Muscle of back (tissue), 13 donors: ENCODE measurements at places on chromosomes 2 and 18. TPM values are rescaled to one million over a fixed set of nuclear protein-coding genes. Genes with fewer than 3 reads are reported as not detected.

DNA sequence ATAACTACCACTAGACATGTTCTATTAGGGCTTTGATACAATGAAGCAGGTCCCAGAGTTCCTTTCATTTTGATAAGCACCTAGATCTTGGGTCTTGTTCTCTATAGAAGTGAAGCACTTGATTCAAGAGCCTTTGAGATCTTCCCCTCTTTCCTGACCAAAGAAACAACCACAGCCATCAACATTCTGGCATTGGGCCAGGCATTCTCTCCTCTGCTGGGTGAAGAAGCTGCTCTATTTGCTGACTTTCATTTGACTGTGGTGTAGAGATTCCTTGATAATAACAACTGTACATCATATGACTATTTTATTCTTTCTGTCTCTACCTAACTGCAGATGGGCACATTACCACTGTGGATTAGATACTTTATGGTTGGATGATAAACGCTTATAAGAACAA is 96.6 kb upstream of the LYPD1 start:
- no peak for DNase-seq

DNA sequence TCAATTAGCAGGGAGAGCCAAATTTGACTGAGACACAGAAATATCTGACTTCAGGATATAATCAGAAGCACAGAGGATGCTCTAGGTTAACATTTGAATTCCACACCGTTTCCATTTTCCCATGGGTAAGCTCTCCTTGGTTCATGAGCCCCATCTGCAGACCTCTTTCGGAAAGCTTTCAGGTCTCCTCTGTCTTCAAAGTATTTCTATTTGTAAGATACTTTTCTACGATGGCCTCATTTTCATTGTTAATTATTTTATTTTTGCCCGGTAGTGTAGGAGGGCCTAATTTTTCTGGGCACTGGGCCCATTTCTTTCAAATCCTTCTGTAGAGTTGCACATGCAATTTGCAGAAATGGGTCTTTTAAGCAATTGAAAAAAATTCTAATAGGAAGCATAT is 53.8 kb downstream of the LRPPRC start:
- no peak for DNase-seq

Gene SNTG2
- 0.45 TPM for polyA plus RNA-seq

Gene TXNL4A
- 95.0 TPM for polyA plus RNA-seq
